ENCODE measurements at places on chromosomes 6 and 20.

- no peak for DNase-seq
Observed at GRCh38 chr6:2129182-2129621, 116.2 kb downstream of the GMDS start.

DNA sequence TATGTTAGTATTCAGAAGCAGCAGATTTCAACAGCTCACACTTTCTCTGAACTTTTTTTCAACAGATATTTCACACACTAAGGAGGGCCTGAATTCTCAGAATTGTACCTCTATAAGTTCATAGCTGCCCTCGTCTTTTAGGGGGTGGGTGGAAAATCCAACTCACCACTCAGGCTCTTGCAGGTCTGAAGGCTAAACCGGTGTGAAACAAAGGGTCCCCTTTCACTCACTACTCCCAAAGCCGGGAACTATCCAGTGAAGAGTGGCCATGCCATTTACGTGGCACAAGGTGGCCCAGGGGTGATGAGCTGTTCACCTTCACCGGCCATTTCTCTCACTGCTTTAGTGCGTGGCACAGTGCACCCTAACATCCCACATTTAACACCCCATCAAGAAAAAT lies 24.2 kb downstream of the TBC1D7 start:
- DNase-seq = no peak

DNA sequence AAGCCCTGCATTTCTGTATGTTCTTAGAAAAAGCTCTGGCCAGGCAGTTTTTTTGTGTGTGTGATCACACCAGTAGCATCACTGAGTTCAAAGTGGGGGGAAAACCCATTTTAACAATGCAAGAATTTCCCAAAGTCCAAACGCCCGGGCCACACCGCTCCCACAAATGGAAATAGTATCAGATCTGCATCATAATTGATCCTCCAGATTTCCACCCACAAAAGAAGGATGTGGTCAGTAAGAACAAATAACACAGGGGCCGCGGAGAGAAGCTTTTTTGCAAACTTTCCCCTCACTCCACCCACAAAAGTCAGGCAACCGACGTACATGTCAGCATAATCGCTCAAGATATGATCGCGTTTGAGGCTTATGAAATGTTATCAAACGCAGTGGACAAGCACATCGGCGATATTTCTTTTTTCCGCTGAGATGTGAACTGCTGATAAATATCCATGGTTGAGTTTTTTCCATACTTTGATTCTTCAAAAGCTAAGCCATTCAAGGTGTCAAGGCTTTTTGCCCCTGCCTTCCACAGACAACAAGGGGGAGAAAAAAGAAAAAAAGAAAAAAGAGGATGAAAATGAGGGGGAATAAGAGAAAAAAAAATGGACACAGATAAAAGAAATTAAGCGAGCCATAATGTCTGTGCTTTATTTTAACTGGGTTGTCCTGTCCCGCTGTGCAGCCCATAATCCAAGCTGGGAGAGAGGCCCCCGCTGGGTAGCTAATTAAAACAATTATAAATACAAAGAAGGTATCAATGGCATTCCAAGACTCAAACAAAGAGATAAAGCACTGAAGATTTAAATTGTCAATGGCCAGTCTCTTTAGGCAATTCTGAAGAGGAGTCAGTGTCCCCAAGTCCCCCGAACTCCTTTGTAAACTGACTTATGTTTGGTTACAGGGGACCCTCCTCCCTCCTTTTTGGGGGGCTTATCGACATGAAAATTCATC lies 143.5 kb downstream of the ZFP64 start:
- no peak for DNase-seq

GRCh38 chr6:14440215-14440910 lies 322.8 kb downstream of the CD83 start:
- no peak for DNase-seq

- no peak for DNase-seq
Observed at GRCh38 chr6:42787063-42787472, 5.2 kb downstream of the BICRAL start.

- DNase-seq = no peak
Observed at GRCh38 chr20:16821211-16822089, 73.3 kb downstream of the OTOR start.

DNA sequence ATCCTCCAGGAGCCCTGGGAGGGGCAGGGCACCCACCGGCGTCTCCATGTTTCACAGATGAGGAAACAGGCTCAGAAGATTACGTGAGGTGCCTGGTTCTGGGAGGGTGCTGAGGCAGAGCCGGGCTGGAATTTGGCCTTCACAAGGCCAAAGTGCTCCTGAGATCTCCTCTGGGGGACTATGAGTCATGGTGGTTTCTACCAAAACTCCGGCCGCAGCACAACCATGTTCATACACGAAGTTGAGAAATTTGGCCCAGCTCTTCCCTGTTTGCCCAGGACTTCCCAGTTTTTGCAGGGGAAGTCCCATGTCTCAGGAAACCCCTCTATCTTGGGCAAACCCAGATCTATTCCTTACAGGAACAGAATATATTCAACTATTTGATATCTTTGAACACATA lies 172.9 kb upstream of the CDYL start:
- no peak for DNase-seq

DNA sequence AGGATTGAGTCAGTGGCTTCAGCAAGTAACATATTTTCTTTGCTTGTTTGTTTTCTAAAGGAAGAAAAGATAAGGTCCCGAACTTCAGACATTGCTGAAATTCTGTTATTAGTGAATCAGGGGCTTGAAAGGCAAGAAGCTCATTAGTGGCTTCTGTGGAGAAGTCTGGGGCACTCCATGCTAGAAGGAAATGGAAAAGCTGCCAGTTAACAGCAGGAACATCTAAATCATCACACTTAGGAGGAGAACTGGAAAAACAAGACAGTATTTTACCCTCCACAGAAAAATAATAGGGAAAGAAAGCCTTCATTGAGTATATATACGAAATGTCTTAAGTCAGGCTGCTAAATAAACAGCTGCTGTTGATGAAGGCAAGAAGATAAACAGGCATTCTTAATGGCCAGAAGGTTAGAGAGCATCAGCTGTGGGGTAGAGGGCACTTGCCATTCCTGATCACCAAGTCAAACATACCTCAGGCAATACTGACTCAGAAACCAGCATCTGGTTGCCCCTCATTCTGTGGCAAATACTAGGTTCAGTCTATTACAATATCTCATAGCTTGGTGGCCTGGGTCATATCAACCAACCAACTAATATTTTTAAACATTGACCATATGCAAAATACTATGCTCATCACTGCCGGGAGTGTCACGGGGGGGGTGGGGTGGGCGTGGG lies 143.2 kb upstream of the TENT5A start:
- DNase-seq = no peak

DNA sequence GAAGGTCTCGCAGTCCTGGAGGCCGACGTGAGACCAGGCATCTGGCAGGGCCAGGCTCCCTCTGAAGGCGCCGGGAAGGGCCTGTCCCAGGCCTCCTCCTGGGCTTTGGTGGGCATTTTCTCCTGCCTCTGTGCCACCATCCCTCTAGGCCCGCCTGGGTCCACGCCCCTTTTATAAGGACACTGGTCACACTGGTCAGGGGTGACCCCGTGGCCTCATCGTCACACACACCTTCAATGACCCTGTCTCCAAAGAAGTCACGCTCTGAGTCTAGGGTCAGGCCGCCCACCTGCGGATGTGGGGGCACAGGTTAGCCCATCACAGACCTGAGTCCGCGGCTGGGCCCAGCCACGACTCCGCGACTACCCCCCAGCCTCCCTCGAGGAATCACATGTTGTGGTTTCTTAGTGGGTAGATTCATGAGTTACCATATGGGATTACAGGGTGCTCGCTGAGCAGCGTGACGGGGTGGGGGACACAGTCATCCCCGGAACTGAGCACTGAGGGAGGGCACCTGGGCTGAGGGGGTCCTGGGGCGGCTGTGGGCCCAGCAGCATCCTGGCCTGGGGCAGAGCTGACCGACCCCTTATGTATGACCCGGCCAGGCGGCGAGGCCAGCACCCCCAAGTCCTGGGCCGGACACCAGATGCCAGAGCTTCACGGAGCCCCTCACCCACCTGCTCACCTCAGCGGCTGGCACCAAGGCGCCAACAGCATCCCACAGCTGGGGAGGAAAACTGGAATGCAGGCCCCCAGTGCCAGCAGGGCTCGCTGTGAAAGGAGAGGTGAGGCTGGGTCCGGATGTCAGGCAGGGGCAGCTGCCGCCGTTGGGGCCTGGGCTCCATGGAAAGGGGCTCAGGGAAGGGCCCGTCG lies 115.9 kb downstream of the DLL1 start:
- no peak for DNase-seq

DNA sequence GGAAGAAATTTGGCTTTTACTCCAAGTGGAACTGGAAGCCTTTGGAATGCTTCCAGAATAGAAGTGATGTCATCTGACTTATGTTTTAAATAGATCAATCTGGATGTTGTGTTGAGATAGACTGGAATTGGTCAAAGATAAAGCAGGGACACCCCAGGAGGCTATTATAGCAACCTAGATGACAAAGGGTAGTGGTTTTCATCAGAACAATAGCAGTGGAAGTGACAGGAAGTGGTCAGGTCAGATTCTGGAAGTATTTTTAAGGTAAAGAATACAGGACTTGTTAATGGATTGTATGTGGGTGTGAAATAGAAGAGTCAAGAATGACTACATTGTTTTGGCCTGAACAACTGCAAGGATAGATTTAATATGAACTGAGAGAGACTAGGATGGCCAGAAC lies 191.4 kb downstream of the ADGRB3 start:
- no peak for DNase-seq

DNA sequence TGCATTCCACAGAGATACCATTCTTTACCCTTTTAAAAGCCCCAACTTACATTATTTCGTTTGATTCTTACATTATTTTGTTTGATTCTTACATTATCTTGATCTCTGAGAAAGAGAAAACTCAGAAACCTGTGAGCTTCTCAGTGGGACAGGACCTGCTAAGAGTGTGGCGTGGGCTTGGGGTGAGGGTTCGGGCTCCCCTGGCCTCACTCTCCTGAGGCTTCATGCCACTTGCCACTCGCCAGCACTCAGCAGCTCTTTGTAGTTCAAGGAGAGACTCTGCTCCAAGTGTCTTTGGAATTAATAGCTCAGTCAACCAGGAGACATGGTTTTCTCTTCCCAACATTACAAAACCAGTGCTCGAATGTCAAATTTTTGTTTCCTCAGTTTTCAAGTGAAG lies 132.4 kb upstream of the RGS17 start:
- DNase-seq = no peak

GRCh38 chr6:110181131-110182030 lies 1.2 kb downstream of the CDC40 start:
- no peak for DNase-seq

GRCh38 chr6:70622461-70622860 lies 45.2 kb upstream of the SMAP1 start:
- no peak for DNase-seq

- DNase-seq = no peak
Observed at GRCh38 chr20:58651559-58651945, 469 bp downstream of the STX16 start.

DNA sequence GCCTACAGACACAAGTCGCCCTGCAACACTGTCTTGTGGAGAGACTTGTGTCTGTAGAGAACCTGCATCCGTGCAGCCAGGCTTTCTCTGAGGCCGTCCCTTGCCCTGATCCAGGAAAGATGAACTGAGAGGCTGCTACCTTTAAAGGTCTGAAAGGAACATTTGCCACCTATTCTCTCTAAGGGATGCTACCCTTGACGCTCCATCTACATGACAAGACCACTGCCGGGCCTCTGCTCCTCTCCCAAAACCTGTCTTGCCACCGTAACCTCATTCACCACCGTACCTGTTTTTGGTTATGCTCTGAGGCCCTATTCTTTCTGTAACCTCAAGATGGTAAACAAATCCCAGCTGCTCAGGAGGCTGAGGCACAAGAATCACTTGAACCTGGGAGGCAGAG lies 73.9 kb downstream of the FOXF2 start:
- DNase-seq = no peak

GRCh38 chr20:24473435-24474223 lies 4.2 kb downstream of the SYNDIG1 start:
- DNase-seq = no peak

DNA sequence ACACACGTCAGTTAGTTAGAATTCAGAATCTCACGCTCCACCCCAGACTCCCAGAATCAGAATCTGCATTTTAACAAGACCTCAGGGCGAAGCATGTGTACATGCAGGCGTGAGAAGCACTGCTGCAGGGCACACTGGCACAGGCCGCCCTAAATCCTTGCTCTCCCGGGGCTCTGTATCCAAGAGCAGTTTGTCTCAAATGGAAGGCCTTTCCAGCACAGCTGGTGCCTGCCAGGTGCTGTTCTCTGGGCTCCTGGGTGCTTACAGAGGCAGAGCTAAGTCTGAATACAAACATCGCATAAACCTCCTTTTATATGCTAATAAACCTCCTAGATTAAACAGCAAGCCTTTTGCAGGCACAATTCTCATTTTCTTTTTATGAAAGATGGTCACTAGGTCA lies 119.1 kb upstream of the CD93 start:
- DNase-seq = no peak

GRCh38 chr6:169999367-169999766 lies 247.9 kb downstream of the ERMARD start:
- DNase-seq = no peak

GRCh38 chr20:34570859-34571306 lies 12.4 kb downstream of the MAP1LC3A start:
- DNase-seq = no peak

GRCh38 chr6:52409499-52409898 lies 10.6 kb upstream of the EFHC1 start:
- no peak for DNase-seq

DNA sequence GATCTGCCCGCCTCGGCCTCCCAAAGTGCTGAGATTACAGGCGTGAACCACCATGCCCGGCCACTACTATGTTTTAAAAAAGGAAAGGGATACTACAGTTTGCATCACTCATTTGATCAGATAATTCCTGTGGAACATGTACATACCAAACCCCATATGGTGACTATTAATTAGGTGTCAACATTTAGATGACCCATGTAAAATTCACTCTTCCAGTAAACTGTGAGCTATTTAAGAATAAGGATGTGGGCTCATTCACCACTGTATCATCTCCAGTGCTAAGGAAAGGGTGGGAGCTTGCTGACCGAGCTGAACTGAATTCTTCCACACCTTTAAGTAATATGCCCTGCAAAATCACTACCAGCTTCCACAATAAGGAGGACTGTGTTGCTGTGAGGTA lies 127.5 kb downstream of the BTBD9 start:
- DNase-seq = no peak

DNA sequence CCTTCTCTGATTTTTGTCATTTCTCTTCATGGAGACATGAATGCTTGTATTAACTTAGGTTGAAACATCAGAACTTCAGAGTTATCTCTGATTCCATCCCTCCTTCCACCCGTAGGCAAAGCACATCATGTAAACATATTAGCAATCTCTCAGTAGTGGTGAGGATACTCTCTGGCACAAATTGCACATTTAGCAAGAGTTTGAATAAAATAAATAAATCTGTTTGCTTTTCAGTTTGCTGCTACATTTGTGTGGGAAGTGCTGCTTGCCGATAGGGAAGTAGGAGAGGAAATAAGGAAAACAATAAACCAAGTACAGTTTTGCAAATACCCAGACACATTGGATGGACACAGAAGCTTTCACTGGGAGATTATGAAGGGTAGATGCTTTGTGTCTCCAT lies 359.0 kb downstream of the BCKDHB start:
- DNase-seq = no peak

GRCh38 chr6:18931086-18931485 lies 543.9 kb downstream of the RNF144B start:
- DNase-seq = no peak

- DNase-seq = no peak
Observed at GRCh38 chr6:34005901-34006531, 139.9 kb downstream of the GRM4 start.
